ENCODE measurements at places on chromosomes 7 and 10.

DNA sequence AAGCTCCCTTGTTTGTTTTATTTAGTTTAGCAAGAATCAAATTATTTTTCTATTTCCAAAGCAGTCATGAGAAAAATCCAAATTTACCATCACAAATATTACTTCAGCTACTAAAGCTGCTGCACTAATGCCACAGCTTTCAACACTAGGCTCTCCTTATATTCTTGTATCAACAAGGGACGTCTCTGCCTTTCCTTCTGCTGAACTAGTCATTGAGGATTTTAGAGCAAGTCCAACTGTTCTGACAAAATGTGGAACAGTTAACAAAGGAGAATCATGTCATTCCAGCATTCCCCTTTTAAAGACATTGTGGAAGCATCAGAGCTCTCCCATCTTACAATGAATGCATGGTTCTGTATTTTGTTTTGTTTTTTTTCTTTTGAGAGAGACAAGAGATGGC lies 28.6 kb downstream of the FAM13C start:
- no peak for DNase-seq

DNA sequence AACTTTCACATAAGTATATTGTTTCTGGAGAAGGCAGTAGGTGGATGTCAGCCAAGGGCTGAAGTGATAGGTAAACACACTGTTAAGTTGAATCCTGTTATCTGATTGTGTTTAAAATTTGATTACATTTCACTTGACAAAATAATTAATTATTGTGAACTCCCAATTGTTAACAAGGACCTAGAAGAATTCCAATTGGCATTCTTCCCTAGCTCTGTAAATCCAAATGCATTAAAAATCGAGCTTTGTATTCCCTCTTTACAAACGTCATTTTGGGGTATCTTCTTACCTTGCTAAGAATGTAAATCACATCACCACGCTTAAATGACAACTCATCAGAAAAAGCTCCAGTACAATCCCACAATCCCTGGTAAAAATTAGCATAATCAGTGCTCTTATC lies 179.9 kb downstream of the SKAP2 start:
- no peak for DNase-seq

DNA sequence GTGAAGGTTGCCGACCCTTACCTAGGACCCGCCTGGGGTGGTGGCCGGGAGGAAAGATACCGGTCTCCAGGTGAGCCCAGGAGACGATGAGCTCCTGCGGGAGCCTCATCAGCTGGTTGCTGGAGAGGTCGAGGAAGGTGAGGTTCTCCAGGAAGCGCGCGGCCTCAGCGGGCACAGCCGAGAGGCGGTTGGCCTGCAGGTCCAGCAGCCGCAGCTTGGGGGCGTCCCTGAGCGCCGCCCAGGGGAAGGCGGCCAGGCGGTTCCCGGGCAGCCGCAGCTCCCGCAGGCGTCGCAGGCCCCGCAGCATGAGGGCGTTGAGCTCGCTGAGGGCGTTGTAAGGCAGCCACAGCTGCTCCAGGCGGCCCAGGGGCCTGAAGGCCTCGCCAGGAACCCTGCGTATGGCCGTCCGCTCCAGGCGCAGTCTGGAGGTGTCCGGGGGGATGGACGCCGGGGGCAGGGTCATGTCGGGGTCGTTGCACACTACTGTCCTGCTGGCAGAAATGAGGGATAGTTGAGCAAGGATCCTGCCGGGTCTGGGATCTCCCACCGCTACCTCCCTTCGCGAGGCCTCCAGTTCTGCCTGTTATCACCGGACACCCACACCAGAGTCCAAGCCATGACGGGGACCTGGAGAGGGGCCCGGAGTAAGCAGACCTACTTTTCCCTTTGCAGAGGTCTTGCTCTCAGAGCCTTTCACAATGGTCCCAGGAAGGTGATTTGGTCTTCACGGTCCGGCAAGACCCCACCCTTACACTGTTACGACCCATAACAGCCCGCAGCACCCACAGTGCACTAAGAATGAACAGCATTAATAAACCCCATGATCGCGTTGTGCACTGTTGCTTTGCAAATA lies 3.9 kb downstream of the LRIT1 start:
- DNase-seq = no peak

- DNase-seq = no peak
Measured at GRCh38 chr7:131827421-131827820, 271.0 kb upstream of the PODXL start.

GRCh38 chr7:27184337-27185012 lies 557 bp downstream of the HOXA11 start:
- no peak for DNase-seq

- no peak for DNase-seq
Measured at GRCh38 chr7:28440055-28440601, 27.8 kb downstream of the CREB5 start.
